Stimulated activated CD4-positive, alpha-beta T cell treated with anti-CD3 and anti-CD28 coated beads, Interleukin-4, amount 100 ng/mL, for 4 hours (primary cell): ENCODE measurements at places on chromosomes 4 and X.

DNA sequence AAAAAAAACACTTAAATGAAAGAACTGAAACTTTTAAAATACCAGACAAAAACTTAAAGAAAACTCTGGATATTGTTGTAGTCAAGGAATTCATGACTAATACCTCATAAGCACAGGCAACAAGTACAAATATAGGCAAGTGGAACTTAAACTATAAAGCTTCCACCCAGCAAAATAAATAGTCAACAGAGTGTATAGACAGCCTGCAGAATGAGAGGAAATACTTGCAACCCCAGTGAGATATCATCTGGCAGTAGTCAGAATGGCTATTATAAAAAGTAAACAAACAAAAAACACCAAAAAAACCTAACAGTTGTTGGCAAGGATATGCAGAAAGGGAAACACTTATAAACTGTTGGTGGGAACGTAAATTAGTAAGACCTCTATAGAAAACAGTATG, 9.6 kb upstream of the RPS6KA6 start:
- DNase-seq, result no peak

DNA sequence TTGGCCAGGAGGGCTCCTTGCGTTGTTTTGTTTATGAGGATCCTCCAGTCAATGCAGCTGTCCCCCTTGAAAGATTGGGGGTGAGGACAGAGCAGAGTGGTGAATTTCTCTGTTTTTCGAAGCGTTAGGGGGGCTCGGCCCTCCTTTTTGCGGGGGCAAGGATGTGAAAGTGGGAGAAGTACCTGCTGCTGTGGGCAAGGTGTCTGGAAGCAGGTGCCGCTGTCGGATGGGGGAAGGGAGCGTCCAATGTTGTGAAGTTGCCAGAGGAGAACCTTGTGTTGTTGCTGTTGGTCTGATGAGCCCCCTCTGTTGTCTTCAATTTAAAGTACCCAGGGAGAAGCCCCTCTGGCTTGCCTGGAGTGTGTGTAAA, 613 bp downstream of the GLRB start:
- DNase-seq, result no peak

DNA sequence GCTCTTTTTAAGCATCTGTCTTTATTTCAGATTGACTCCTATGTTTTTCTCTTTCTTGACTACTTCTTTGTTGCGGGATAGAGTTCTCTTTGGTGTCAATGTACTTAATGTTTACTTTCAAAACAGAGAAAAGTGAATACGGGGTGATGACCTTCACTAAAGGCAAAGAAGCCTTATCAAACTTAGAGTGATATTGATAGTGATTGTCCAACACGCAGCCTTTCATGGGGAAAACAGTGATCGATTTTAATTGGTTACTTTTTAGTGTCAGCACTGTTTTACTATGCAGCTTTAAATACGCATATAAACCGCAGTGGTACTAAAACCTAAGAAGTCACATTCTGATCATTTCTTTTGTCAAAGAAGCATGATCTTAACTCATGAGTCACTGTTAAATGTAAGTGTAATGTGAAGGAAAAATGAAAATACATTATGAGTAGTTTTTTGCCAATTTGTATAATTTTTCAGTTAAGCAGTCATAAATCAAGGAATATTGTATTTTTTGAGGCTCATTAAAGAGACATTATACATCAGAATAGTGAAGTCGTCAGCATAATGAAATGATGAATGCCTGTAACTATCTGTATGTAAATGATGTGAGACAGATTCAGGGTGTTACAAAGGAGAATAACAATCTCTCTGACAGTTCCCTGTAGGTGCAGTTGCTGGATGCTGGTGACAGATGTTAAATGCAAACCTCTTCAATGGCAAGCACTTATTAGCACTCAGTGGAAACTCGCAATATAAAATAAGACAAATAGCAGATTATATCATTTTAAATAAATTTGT, 2082.8 kb upstream of the TENM3 start:
- DNase-seq, result no peak

DNA sequence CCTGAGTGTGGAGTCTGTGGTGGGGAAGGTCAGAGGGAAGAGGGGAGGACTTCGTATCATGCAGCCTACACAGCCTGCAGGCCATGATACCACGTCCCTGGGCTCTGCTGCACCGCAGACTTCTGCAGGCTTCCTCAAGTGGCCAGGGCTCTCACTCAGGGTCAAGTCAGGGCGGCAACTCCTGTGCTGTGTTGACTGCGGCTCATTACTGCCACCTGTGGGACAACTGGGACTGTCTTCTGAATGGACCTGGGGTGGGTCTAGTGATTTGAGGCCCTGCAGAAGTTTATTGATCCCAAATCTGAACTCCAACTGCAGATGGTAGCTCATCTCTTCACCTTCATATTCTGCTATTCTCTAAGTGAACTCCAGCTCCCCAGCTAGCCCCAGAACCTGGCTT, 167.1 kb downstream of the NSUN7 start:
- DNase-seq, result peak; percentile 34

GRCh38 chr4:62209757-62210485, 1009.8 kb downstream of the ADGRL3 start:
- DNase-seq, result no peak
